ENCODE measurements at places on chromosomes 6 and 20. TPM values are rescaled to one million over a fixed set of nuclear protein-coding genes. Genes with fewer than 3 reads are reported as not detected.

- no peak overlapping the region for H3K27ac ChIP-seq
- H3K36me3 ChIP-seq, result no peaks in the 10 kb centered on the region
- no peak for DNase-seq
Observed at GRCh38 chr6:19137505-19137904, 699.7 kb upstream of the ID4 start.

- no peaks in the 10 kb centered on the region for H3K36me3 ChIP-seq
- no peaks in the 10 kb centered on the region for H3K4me1 ChIP-seq
- H3K27me3 ChIP-seq, result peaks cover 4% of the 10 kb centered on the region
- DNase-seq, result no peak
- no peak overlapping the region for H3K27ac ChIP-seq
Observed at GRCh38 chr6:52739627-52740026, 23.6 kb downstream of the GSTA2 start.

GRCh38 chr6:129248946-129249345 is 366.0 kb downstream of the LAMA2 start:
- DNase-seq, result no peak
- H3K27me3 ChIP-seq, result peaks cover 15% of the 10 kb centered on the region
- no peak overlapping the region for H3K4me3 ChIP-seq
- H3K4me1 ChIP-seq, result peaks cover 6% of the 10 kb centered on the region

GRCh38 chr6:169858935-169859351 is 107.5 kb downstream of the ERMARD start:
- H3K4me3 ChIP-seq, result no peak overlapping the region
- DNase-seq, result no peak
- no peaks in the 10 kb centered on the region for H3K27me3 ChIP-seq
- H3K4me1 ChIP-seq, result peaks cover 5% of the 10 kb centered on the region
- no peak overlapping the region for H3K27ac ChIP-seq

DNA sequence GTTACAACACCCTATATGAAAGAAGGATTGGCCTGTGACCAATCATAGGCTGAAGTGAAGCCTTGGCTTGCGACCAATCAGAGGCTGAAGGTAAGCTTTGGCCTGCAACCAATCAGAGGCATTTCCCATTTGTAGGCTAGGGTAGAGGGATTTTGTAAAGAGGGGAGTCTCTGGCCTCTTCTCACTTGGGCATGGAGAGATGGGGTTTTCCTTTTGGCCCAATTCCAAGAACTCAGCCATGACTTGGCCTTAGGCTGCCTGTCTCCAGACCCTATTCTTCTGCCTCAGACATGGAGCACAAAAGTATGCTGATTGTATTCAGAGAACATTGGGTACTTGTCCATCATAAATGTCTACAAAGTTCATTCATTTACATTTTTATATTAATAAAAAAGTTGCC is 308.3 kb downstream of the UTRN start:
- no peaks in the 10 kb centered on the region for H3K27me3 ChIP-seq
- H3K4me1 ChIP-seq, result peaks cover 23% of the 10 kb centered on the region
- no peak overlapping the region for H3K27ac ChIP-seq
- no peak overlapping the region for H3K4me3 ChIP-seq
- peaks cover 44% of the 10 kb centered on the region for H3K36me3 ChIP-seq

GRCh38 chr6:159045801-159046200 is 1.0 kb upstream of the TAGAP start:
- peak overlapping the region; percentile 74 for H3K4me3 ChIP-seq
- peak overlapping the region; percentile 98 for H3K27ac ChIP-seq
- peaks cover 40% of the 10 kb centered on the region for H3K36me3 ChIP-seq
- no peak for DNase-seq
- H3K27me3 ChIP-seq, result no peaks in the 10 kb centered on the region
- peaks cover 43% of the 10 kb centered on the region for H3K4me1 ChIP-seq

DNA sequence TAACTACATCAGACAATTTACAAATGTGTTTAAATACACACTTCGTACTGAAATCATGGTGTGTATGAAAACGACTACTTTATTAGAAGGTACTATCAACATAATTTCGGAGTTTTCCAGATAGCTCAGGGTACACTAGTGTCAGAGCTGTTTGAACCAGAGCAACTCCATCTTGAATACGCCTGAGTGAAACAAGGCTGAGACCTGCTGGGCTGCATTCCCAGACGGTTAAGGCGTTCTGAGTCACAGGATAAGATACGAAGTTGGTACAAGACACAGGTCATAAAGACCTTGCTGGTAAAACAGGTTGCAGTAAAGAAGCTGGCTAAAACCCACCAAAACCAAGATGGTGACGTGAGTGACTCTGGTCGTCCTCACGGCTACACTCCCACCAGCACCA is 167.6 kb downstream of the THBS2 start:
- no peaks in the 10 kb centered on the region for H3K27me3 ChIP-seq
- no peak for DNase-seq
- no peaks in the 10 kb centered on the region for H3K36me3 ChIP-seq
- no peaks in the 10 kb centered on the region for H3K4me1 ChIP-seq
- no peak overlapping the region for H3K27ac ChIP-seq
- H3K4me3 ChIP-seq, result no peak overlapping the region

The PIGU gene
- total RNA-seq, result 24.9 TPM

All from activated T-helper 2 cell treated with anti-CD3 and anti-CD28 coated beads, Interferon-gamma antibody, Interleukin-2, Interleukin-4, amounts not matched to agents 10 μg/mL and 5 μg/mL and 100 μg/mL, durations not matched to agents 14 hours and 24 hours and 36 hours (primary cell).